ENCODE measurements at places on chromosomes 3 and 15. TPM values are rescaled to one million over a fixed set of nuclear protein-coding genes. Genes with fewer than 3 reads are reported as not detected.

DNA sequence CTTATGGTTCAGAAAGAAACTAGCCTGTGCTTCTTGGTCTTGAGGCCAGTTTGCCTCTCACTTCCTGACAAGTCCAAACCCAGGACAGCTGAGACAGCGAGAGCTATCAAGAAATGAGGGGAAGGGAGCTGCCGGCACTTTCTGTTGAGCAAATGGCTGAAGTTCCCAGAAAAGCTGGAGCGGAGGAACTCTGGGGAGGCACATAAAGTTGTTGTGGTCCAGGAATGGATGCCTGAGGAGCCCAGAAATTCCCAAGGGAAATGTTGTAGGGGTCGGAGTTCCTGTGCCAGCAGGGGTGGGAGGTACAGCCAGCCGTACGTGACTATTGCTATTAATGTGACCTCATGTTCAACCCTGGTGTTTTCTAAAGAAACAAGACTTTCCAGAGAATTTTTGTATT is 98.8 kb upstream of the TNFAIP8L3 start:
- no peak overlapping the region for H3K4me3 ChIP-seq
- H3K27me3 ChIP-seq = peaks cover 11% of the 10 kb centered on the region
- DNase-seq = no peak

TUSC7 gene
- not detected for total RNA-seq

CHST14 gene
- total RNA-seq = 17.1 TPM

HDGFL3 gene
- total RNA-seq = 130 TPM

KLHL40 gene
- total RNA-seq = not detected

MAPKAPK3 gene
- total RNA-seq = 46.8 TPM

DNA sequence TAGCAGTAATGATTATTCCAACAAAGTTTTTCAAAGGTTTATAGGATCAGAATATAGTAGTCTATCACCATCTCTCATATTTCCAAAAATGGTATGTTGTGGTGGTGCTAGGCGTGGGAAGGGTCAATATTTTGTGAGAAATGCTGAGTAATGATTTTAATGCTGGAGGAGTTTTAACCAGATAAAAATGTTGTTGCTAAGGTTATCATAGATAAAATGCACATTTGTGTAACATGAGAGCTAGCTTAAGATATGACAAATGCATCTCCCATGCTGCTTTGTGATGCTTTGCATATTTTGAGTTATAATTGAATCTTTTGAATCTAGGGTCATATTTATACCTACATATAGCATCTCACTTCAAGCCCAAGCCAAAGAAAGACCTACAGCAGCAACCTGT is 103.9 kb upstream of the ROBO1 start:
- no peak overlapping the region for H3K4me3 ChIP-seq
- DNase-seq = no peak
- H3K36me3 ChIP-seq = no peaks in the 10 kb centered on the region
- H3K27me3 ChIP-seq = no peaks in the 10 kb centered on the region

DNA sequence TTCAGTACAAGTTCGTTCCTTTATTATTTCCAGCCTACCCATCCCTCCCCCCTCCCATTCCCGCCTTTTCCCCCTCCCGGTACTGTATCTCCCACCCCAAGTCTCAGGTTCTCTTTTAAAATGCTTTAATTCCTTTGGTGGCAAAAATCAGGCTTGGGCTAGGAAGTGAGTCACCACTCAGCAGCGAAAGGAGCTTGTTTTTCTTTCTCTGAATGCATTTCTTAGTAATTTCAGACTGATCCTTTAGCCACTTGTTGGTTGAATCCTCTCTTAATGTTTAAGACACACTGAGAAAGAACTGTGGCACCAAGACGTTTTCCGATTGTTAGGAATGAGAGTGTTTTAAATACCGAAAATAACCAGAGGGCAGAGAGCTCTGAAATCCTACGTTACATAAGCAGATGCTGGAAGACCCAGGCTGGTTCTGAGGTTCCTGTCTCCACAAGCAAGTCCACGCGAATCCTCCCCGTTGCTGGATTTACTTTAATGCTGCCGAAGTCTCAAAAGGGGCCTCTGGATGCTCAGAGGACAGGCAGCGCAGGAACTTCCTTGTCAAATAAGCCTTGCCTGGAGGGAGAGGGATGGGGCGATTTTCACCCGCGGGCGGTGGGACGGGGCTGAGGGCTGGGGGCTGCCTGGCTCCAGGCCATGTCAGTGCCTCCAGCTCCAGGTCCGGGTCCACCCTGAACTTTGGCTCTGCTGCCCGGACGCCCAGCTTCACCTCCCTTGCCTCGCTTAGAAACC is 854 bp upstream of the COL8A1 start:
- H3K27ac ChIP-seq = no peak overlapping the region
- H3K4me3 ChIP-seq = peak overlapping the region; percentile 80
- peaks cover 50% of the 10 kb centered on the region for H3K27me3 ChIP-seq
- no peaks in the 10 kb centered on the region for H3K36me3 ChIP-seq
- H3K4me1 ChIP-seq = peaks cover 18% of the 10 kb centered on the region

DNA sequence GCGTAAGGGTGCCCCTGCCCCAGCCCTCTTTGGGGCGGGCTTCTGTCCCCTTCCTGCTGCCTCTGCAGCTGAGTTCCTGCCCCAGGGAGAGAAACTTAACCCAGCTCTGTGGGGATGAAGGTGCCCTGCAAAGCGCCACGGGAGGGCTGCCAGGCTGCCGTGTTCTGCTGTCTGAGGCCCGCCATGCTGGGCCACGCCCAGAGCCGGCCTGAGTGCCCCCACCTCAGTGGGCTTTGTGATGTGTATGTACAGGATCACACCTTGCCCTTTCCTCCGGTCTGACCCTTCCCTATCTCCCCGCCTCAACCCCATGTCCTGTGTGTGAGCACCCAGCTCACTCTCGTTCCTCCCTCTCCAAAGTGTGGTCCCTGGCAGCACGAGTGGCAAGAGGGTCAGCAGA is 22.6 kb downstream of the C15orf39 start:
- H3K36me3 ChIP-seq = no peaks in the 10 kb centered on the region
- H3K4me3 ChIP-seq = no peak overlapping the region
- H3K27ac ChIP-seq = no peak overlapping the region
- no peaks in the 10 kb centered on the region for H3K4me1 ChIP-seq

DNA sequence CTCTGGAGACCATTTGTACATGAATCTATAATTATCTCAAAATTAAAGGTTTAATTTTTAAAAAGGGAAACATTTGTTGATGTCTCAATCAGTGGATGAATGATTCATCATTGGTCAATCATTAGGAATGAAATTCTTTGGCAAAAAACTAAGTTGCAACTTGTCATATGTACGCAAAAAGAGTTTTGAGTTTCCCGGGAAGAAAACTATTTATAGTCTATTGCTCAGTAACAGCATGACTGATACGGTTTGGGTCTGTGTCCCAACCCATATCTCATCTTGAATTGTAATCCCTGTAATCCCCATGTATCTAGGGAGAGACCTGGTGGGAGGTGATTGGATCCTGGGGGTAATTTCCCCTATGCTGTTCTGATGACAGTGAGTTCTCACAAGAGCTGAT is 765.8 kb upstream of the ROBO1 start:
- no peaks in the 10 kb centered on the region for H3K27me3 ChIP-seq
- no peaks in the 10 kb centered on the region for H3K4me1 ChIP-seq
- H3K4me3 ChIP-seq = no peak overlapping the region
- DNase-seq = no peak
- no peaks in the 10 kb centered on the region for H3K36me3 ChIP-seq
- H3K27ac ChIP-seq = no peak overlapping the region

CAMK2N2 gene
- total RNA-seq = 0.46 TPM

UMPS gene
- 50.4 TPM for total RNA-seq

GRCh38 chr15:92675485-92675884 is 19.9 kb upstream of the FAM174B start:
- no peaks in the 10 kb centered on the region for H3K36me3 ChIP-seq
- no peak overlapping the region for H3K4me3 ChIP-seq
